ENCODE measurements at places on chromosomes 3 and 15.

- no peak for DNase-seq
Measured at GRCh38 chr3:71776538-71776937, 8.4 kb downstream of the PROK2 start.

- no peak for DNase-seq
Measured at GRCh38 chr15:27057904-27058645, 87.1 kb downstream of the GABRG3 start.

DNA sequence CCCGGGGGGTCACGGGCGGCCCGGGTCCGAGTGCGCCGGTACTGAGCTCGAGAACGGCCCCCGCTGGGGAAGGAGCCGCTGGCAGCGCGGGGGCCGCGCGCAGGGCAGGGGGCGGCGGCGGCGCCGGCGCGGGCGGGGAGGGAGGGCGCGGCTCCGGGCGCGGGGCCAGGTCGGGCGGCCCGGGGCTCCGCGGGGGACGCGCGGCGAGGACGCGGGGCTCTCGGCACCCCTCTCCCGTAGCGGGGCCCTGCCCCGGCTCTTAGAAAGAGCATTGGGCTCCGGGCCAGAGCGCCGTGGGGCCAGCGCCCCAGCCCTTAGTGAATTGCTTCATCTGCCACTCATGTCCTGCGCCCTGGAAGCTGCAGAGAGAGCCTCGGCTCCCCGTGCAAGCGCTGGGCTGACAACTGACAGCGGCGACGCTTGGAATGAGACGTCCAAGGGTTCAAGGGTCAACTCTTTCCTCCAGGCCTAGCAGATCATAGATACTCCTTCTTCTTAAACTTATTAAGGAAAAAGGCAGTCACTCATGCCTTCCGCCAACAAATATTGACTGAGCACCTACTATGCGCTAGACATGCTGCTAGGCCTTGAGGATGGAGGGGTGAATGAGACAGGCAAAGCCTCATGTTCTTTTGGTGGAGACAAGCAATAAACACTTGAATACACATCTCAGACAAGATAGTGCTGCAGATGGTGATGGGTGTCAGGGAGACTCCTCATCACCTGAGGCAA lies 140.8 kb downstream of the SMAD6 start:
- DNase-seq, result no peak

GRCh38 chr3:66195347-66195783 lies 25.4 kb upstream of the SLC25A26 start:
- peak; percentile 5 for DNase-seq

DNA sequence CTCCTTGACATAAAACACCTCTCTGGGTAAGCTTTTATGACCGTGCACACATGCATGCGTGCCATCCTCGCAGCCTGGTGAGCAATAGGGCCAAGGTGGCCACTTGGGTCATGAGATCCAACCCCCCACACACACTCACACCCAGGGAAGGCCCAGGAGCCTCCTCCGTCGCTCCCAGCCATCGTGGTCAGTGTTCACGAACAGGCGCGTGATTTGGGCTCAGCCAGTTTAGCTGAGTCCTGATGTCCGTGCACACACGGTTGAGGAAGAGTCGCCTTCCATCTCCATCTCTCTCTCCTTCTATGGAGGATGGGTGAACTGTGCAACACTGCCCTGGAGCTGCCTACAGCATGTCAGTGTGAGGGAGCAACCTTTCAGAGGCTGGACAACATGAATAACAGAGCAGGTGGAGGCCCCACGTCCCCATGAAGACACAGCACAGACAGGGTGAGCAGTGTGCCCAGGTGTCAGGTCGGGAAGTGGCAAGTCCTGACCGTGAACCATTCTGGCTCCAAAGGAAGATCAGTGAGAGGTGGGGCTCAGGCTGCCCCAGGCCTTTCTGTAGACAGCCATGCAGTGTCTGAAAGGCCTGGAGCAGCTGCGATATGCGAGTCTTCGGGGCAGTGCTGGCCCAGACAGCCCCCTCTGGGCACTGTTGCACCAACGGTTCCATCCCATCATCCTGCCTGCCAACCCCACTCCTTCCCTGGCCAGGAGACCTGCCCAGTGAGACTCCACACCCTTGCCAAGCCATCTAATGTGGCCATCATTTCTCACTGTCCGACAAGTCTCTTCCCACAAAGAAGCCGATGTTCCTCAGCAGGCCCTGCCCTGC lies 253.4 kb downstream of the OCA2 start:
- no peak for DNase-seq

- no peak for DNase-seq
Measured at GRCh38 chr3:167972502-167972901, 123.2 kb downstream of the GOLIM4 start.

DNA sequence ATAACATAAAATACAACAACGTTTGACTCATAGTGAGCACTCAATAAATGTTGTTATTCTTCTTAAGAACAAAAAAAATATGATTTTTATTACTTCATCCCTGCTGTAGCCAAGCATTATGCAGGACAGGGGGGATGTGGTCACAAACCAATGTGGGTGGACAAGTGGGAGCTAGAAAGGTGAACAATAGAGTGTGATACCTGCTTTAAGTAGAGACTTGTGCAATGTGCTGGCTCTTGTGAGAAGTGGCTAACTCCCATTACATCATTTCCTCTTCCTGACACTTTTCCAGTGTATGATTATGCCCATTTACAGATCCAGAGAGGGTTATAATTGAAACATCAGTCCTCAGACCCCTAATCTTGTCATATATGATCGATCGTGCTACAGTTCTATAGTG lies 193.6 kb downstream of the UBE2E2 start:
- no peak for DNase-seq

DNA sequence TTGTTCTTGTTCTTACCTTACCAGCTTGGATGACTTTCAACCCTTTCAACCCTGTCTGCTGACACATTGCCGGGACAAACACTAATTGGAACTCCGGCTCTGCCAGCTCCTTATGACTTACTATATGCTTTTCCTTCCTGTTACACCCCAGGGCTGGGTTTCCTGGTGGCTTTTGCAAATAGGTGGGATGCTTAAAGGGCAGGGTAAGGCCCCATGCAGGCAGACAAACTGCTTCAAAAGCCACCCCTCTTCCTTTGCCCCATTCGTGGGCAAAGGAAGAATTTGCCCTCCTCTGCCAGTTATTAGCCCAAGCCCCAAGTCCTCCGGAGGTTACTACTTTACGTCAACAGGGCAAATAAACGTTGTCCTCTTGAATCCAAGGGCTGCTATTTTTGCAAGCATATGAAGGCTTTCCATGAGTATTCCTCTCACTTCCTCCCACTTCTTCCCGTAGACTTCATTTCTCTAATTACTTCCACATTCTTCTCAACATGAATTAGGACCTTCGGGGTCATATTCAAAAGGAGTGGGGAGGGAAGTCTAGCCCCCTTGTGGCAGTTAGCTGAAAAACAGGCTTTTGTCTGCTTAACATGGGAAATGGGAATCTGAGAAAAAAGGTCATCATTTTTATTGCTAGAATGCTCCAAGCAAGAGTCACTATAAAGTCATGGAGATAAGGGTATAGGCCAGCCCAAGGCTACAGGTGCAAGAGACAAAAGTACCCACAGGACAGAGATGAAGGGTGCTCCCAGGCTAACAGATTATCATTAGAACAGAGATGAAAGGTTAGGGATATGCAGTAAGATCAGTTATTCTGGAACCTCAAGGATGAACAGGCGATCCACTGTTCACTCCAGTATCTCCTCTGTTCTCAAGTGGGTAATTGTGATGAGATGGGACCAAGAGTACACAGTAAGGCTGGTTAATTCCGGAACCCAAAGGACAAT lies 56.3 kb upstream of the FSTL1 start:
- no peak for DNase-seq

GRCh38 chr3:59946401-59946800 lies 896.6 kb upstream of the CFAP20DC start:
- no peak for DNase-seq

GRCh38 chr15:55183679-55184078 lies 13.1 kb downstream of the RSL24D1 start:
- DNase-seq, result no peak

- DNase-seq, result no peak
Measured at GRCh38 chr15:25065876-25066275, 111.1 kb downstream of the SNRPN start.

DNA sequence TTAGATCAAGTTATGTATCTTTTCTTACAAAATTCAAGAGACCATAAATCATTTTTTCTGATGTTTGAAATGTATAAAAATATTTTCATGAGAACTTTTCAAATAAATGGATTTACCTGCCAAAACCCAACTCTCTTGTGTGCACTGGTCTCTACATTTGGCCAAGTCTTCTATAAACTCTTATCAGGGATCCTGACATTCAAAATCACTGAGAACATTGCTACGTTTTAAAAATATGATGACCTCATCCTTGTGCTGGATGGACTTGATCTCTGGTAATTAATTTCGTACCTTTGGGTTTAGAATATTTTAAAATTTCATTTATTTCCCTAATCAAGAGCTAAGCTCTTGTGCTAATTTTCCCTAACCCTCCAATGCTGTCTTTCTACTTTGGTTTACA lies 127.4 kb downstream of the ATP8B4 start:
- DNase-seq, result no peak
